ENCODE measurements at places on chromosomes 1 and 21.

DNA sequence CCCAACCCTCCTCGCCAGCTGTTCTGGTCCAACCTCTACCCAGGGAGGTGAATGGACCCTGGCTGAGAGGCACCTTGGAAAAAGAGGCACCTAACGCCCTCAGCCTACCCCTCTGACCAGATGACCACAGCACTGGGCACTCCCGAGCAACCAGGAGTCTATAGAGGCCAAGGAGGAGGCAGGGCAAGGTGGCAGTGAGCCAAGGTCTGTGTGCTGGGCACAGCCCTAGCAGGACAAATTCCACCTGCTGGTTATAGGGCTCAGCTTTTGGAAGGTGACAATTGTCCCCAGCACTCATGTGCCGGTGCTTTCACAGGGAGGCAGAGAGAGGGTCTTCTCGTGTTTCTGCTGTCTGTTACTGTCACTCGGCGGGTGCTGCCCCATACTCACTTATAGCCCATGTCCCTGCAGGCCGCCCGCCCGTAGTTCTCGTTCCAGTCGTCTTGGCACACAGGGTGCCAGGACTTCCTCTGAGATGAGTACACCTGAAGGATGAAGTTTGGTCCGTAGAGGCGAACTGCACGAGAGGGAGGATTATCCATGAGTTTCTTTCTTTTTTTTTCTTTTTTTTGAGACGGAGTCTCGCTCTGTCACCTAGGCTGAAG lies 27.8 kb downstream of the TMPRSS2 start:
- no peak for DNase-seq

DNA sequence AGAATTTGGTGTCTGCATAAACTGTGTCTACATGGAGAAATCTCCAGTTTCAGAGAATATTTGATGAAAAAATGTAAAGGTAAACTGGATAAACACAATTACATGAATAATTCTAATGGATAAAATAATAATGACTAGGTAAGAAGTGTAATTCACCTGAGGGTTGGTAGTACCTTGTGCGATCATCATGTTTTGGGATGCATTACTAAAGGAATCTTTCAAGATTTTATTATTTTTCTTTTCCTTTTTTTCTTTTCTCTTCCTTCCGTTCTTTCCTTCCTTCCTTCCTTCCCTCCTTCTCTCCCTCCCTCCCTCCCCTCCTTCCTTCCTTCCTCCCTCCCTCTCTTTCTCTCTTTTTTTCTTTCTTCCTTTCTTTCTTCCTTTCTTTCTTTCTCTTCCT lies 818.7 kb downstream of the LTN1 start:
- DNase-seq = no peak

- DNase-seq = no peak
These were observed 170.7 kb downstream of the NEGR1 start for GRCh38 chr1:72111662-72112061.

- no peak for DNase-seq
These were observed 7.3 kb downstream of the RAP1GAP start for GRCh38 chr1:21661886-21662285.

GRCh38 chr1:14778898-14779865 lies 180.7 kb downstream of the KAZN start:
- no peak for DNase-seq

DNA sequence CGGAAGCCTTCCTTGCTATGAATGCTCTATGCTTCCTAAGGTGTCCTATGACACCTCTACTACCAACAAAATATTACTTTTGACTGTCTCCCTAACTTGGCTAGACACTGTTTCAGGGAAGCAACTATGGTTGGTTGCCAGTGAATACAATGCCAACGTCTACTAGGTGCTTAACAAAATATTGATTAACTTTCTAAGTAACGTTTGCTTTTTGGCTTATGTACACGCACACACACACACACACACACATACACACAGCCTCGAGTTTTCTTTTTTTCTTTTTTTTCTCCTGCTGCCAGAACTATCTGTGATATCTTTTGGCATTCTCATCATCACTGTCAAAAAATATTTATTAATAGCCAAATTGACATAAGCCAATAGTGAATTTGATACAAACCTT lies 864.0 kb downstream of the PLA2G4A start:
- DNase-seq = no peak

GRCh38 chr1:226404904-226405222 lies 3.0 kb downstream of the PARP1 start:
- DNase-seq = no peak

DNA sequence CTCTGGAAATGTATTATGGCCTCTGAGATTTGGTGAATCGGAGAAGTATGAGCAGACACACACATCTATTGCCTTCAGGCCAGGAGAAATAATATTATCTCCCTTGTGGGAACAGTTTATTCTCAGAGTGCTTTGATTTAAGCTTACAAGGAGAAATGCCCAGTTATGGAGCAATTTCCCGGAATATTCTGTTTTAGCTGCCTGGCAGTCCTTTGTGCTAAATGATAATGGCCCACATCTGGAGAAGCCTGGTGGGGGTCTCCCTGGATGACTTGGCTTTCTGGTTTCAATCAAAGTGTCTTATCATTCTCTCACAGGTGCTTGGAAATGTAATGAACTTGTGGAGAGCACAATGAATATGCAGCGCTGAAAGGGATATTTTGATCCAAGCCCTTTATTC lies 389.6 kb upstream of the USP24 start:
- no peak for DNase-seq

All from activated T-helper 1 cell treated with anti-CD3 and anti-CD28 coated beads, Interleukin-2, amount 50 U/mL, for 16 hours (primary cell).